ENCODE measurements at places on chromosomes 11 and 22.

- DNase-seq: no peak
Measured at GRCh38 chr11:126307706-126308105, 3.8 kb downstream of the DCPS start.

DNA sequence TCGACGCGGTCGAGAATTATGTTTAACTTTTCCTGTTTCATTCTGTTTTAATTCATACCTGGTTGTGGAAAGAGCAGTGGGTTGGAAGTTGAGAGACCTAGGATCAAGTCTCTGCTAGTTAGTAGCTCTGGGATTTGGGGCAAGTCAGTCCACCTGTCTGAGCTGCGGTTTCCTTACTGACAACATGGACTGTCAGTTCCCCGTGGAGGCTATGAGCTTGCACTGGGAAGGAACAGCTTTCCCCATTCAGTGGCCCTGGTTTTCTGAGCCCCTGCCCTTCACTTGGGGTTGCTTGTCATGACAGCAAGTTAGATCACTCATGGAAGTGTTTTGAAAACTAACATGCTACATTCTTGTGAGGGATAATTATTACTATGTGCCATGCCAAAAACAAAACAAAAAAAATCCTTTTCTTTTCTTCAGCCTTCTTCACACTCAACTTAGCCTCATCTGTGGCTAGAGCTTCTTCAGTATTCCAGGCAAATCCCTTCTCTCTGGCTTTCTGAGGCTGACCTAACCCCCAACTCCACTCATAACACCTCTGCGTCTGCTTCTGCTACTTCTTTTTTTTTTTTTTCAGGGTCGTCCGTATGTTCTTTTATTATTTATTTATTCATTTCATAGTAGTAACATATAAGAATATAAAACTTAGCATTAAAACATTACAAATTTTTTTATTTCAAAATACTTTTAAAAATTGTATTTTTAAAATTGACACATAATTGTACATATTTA is 43.0 kb upstream of the ZBED5 start:
- DNase-seq: no peak

- DNase-seq: no peak
Measured at GRCh38 chr11:116888024-116888423, 50.6 kb upstream of the APOA1 start.

DNA sequence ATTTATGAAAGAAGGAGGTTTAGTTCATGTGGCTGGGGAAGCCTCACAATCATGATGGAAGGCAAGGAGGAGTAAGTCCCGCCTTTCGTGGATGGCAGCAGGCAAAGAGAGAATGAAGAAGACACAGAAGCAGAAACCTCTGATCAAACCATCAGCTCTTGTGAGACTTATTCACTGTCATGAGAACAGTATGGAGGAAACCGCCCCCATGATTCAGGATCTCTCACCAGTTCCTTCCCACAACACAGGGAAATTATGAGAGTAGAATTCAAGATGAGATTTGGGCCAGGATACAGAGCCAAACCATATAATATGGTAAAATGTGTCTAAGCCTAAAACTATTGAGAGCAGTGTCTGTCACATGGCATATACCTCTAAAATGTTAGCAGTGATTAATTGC is 503.8 kb upstream of the CCDC179 start:
- DNase-seq: no peak

DNA sequence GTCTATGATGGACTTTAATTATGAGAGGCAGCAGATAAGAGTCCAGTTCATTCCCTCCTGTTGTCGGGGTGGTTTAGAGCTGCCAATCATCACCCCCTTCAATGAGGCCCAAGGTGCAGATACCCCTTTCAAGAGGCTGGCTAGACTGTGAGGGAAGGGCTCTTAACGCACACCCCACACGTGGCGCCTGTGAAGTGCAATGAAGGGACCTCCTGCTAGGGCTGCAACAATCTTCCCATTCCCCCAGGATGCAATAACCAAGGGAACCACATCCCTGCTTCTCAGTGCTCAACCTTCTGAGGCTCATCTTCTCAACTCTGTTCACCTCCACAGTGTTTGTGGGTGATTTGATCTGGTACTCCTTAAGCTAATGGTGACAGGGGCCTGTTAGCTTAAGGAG is 19.0 kb downstream of the TENM4 start:
- DNase-seq: no peak

DNA sequence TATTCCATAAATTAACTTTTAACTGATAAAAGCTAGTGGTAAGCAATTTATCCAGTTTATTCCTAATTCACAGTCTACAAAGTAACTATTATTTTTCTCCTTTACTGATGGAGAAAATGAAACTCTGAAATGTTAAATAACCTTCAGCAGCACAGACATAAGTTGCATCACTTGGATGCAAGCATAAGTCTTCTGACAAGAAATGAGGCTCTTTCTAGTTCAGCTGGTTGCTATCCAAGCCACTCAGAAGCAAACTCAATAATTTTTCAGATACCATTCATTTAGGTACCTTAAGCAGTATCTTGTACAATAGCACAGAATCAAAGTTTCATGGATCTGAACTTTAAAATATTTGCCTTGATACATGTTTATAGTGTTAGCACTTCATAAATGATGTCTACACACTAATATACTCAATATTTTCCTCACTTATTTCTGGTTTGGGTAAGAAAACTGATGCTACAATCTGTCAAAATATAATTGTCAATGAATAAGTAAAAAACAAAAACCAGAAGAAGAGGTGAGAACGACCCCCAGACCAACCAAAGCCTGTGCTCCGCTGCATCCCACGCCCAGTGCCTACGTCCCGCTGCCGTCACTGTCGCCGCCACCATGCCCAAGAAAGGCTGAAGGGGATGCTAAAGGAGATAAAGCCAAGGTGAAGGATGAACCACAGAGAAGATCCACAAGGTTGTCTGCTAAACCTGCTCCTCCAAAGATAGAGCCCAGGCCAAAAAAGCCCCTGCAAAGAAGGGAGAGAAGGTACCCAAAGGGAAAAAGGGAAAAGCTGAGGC is 18.1 kb downstream of the FAM168A start:
- no peak for DNase-seq

GRCh38 chr11:120573756-120574354 is 62.3 kb downstream of the GRIK4 start:
- DNase-seq: no peak

- no peak for DNase-seq
Measured at GRCh38 chr11:17469998-17470397, 6.6 kb downstream of the ABCC8 start.

GRCh38 chr22:35781898-35782297 is 64.2 kb downstream of the APOL5 start:
- DNase-seq: no peak

GRCh38 chr11:38384568-38384967 is 1786.5 kb upstream of the RAG2 start:
- DNase-seq: no peak

All from SIG-M5 (cell line).